ENCODE measurements at places on chromosomes 6 and 20.

DNA sequence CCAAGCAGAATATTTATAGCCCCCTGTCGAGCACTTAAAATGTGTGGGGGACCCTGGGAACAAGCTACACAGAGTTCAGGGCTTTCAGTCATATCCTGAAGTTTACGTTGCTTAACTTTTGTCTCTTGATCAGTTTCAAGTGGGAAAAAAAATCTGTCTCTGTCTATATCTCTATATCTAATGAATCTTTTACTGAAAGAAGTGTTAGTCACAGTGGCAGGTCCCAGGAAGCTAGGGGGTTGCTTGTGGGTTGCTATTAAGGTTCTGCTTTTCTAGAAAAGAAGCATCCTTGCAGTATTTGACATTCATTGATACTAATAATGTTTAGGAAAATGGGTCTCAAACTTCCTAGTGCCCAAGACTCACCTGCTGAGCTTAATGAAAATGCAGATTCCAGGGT, 76.7 kb upstream of the CLDN20 start:
- DNase-seq: no peak

- DNase-seq: no peak
Measured at GRCh38 chr6:39048481-39049399, at the start of gene GLP1R. Gene GLP1R (plus strand): TSS chr6:39048781. CDS start chr6:39048841, 60 bp downstream.

GRCh38 chr6:121647905-121648304, 212.5 kb downstream of the GJA1 start:
- DNase-seq: no peak

- DNase-seq: no peak
Measured at GRCh38 chr6:79394690-79395089, 142.5 kb downstream of the LCA5 start.

DNA sequence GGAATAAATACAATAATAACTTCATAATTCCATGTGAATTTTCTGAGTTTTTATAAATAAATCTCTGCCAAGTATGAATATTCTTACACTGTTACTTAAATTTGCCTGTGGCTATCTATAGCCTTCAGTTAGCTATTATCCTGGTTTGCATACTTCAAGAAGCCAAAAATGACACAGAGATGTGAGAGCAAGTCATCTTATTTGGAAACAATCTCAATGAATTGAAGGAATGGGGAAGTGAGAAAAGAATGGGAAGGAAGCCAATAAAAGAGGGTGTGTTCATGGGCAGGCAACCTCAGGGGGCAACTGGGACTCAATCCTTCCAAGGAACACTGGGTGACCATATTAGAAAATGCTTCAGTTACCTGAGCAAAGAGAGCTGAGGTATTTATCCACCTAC, 9.9 kb downstream of the HAO1 start:
- no peak for DNase-seq

DNA sequence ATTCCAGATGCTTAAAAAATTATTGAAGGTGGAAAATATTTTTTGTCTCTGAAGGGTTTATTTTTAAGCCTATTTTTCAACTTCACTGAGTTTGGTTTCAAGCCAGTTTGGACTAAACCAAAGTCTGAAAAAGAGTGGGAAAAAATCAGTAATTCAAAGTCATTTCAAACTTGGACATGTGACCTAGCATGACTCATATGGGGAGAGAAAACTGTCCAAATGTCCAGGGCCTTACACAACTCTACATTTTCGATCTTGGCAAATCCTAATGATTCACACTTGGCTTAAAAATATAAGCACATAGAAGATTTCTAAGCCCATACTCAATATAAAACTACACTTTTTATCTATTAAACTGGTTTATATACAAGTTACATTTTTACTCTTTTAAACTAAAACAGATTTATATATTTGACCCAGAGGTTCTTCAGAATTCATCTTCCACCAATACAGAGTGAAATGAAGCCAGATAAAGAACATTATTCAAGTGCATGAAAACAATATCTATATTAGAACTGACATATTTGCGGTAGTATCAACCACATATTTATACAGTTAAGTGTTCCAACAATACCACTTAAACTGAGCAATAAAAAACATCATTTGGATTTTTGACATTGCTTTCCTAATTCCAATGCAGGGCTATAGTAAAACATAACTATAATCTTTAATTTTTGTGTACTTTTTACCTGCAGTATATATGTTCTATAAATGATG, 110.3 kb upstream of the TCF21 start:
- DNase-seq: no peak

GRCh38 chr6:16007146-16007545, 121.7 kb upstream of the MYLIP start:
- DNase-seq: no peak

DNA sequence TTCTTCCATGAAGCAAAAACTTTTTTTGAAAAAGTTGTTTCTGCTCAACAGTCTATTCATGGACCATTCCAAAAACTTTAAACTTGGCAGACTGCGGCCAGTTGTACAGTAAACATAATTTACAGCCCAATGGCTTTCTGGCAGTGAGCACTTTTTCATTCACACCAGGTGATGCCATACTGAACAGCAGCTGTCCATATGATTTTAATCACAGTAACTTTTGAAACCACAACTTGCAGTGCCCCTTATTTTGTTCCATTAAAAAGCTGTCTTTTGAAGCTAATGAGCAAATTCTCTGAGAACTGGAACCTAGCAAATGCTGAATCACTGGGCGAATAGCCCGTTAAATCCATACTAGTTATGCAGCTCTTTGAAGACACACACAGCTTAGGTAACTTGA, 576.6 kb downstream of the PTPRT start:
- DNase-seq: no peak

DNA sequence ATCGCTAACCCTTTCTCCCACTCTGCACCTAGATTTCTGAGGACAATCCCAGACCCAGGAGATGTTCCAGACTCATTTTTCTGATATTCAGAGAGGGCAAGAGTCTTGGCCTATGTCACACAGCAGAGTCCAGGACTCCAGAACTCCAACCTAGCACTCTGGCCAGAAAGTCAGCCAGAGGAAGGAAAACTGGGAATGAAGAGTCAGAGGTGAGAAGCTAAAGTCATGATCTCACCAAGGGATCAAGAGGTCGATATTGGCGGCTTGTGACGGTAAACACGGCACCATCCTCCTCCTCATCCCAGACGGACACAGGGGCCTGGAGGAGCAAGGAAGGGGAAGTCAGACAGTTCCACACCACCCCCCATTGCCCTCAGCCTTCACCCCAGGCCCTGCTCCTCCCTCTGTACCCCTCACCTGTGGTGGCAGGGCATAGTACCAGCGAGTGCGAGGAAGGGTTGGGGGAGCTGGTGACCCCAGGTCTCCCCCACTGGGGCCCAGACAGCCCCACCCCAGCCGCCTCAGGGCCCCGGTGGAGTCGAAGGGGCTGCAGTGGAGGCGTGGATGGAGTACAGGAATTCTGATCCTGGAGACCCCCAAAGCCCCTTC, 1.8 kb downstream of the RGL2 start:
- DNase-seq: no peak

GRCh38 chr20:63700199-63701050, 4.0 kb downstream of the TNFRSF6B start:
- no peak for DNase-seq

- no peak for DNase-seq
Measured at GRCh38 chr6:144471986-144472385, 186.9 kb downstream of the UTRN start.

GRCh38 chr20:11453430-11453829, 464.3 kb upstream of the BTBD3 start:
- no peak for DNase-seq

- no peak for DNase-seq
Measured at GRCh38 chr20:23541330-23541729, 27.0 kb downstream of the CST9L start.

- DNase-seq: no peak
Measured at GRCh38 chr20:61477451-61477861, 225.4 kb downstream of the CDH4 start.

DNA sequence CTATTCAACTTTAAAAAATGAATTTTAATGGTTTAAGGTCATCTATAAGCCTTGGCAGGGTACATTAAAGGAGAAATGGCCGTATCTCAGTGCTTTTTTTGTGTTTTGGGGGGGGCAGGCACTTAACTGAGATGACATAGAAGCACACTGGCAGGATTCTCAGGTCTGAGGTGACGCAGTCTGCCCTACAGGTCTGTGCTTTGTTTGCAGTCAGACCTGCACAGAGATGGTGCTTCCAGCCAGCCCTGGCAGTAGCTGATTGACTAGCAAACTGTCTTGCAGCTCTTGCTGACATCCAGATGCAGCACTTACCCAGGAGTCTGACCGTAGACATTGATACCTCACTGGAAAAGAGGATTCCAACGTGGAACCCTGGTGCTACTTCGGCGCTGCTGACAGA, 249.1 kb downstream of the FOXC1 start:
- no peak for DNase-seq

DNA sequence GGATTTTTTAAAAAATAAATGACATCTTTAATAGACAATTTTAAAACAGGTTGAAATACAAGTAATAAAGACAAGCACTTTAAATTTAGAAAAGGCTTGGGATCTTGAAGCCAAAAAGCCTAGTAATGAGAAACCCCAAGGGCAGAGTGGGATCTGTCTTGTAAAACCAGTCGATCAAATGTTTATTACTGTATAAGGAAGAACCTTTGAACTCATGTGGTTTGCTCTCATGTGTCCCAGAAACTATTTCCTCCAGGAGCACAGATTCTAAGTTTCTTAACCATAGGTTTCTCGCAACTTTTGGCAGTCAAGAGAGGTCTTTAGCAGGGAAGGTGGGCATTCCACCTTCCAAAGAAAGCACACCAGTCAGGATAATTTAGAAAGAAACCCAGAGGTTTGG, 541.7 kb upstream of the BTBD3 start:
- DNase-seq: no peak

DNA sequence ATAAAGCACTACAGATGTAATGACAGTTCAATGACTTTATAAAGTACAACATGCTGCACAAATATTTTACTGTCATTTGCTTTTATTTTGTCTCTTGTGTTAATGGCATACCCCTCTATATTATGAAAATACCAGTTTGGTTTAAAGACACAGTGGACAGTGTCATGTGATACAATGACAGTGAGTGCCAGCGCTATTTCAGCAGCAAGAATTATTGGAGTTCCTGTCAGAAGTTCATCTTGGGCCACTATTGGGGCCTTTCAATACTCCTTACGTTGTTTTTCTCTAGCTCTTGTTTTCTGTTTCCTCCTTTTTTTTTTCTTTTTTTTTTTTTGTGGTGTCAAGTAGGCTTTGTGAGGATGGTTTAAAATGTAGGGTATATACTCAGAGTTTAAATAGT, 232.5 kb downstream of the FARS2 start:
- DNase-seq: no peak

DNA sequence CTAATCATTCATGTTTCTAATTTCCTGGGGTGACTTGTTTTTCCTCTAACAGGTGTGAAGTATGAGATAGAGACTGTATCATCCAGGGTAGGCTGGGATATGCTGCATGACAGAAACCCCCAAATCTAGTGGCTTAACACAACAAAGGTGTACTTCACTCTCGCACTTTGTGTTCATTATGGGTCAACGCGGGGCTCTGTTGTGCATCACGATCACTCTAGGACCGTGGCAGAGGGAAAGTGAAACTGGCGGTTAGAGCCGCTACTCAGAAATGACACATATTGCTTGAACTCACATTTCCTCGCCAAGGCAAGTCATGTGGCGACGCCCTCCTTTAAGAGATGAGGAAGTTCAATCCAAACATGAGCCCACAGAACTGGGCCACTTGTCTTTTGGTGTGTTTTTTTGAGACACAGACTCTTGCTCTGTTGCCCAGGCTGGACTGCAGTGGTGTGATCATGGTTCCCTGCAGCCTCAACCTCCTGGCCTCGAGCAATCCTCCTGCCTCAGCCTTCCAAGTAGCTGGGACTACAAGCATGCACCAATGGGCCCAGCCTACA, 41.3 kb downstream of the PCNA start:
- DNase-seq: peak; percentile 34

- DNase-seq: no peak
Measured at GRCh38 chr6:144660561-144661115, 375.5 kb downstream of the UTRN start.

GRCh38 chr6:125507987-125508655, 206.4 kb upstream of the HDDC2 start:
- DNase-seq: no peak

DNA sequence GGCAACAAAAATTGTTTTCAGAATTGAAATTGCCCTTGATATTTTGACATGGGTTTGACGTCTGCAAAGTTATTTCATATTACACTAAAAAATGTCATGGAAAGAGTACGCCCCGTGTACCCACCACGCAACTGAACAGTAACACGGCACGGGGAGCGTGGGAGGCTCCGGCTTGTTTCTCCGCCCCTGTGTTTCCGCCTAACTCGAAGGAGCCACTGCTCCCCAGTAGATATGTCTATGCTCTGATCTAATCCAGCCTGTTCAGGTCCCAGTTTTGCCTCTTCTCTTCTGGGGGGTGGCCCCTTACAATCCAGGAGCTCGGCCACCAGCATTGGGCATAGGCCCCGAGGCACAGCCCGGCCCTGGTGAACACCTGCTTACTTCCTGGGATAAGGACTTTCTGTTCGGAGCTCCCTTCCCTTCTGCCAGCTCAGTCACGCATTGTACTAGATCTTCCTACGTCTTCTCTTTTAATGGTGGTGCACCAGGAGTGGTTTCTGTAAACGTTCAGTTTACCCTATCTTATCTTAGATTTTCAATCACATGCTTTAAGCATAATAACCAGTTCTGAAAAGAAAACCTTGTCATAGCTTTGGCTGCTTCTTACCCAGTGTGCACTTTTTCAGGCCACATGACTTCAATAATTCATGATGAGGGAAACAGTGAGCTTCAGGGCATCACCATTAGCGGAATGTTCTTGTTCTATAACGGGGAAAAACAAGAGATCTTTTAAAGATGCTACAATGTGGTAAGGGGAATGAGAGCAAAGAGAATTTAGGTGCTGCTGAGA, 43.9 kb upstream of the EXOC2 start:
- DNase-seq: no peak

- no peak for DNase-seq
Measured at GRCh38 chr6:48512390-48512789, 401.4 kb upstream of the PTCHD4 start.

GRCh38 chr6:154230393-154230792, 126.2 kb downstream of the IPCEF1 start:
- no peak for DNase-seq

DNA sequence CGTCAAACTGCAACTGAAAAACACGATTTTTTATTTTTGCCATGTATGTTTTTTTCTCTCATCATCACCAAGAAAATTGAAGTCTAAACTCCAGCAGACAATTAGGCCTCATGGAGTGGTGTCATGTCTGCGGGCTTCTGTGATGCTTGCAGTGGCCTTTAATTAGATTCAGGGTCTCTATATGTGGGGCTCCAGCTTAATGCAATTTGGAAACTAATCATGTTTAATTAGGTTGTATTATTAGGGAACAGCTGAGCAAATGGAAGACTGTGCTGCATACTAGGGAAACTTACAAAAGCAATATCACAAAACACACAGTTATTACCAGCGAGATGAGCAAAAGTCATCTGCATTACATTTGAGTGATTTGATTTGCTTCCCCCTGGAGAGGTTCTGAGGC, 132.9 kb upstream of the PMEPA1 start:
- DNase-seq: no peak

- DNase-seq: no peak
Measured at GRCh38 chr6:51562198-51562597, 525.2 kb downstream of the PKHD1 start.

Data from stimulated activated CD8-positive, alpha-beta memory T cell treated with anti-CD3 and anti-CD28 coated beads, Interleukin-4, amount 100 ng/mL, for 1 hour (primary cell).